Activated CD4-positive, alpha-beta T cell treated with anti-CD3 and anti-CD28 coated beads, Interleukin-2, amount 10 ng/mL, durations not matched to agents 7 days and 5 days (primary cell): ENCODE measurements at places on chromosomes 12 and 14.

- no peak for DNase-seq
Measured at GRCh38 chr14:82854131-82854530, 1320.5 kb upstream of the SEL1L start.

DNA sequence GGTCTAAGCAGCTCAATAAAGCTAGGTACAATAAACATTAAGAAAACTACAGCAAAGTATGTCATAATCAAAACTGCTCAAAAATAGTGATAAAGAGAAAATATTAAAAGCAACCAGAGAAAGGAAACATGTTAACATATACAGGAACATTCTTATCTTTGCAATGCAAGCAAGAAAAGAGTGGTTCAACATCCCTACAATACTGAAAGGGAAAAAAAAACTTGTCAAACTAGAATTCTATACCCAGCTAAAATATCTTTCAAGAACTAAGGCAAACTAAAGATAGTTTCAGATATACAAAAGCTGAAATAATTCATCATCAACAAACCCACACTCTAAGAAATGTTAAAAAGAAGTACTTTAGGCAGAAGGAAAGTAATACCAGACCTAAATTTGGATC, 134.2 kb downstream of the DPF3 start:
- no peak for DNase-seq

DNA sequence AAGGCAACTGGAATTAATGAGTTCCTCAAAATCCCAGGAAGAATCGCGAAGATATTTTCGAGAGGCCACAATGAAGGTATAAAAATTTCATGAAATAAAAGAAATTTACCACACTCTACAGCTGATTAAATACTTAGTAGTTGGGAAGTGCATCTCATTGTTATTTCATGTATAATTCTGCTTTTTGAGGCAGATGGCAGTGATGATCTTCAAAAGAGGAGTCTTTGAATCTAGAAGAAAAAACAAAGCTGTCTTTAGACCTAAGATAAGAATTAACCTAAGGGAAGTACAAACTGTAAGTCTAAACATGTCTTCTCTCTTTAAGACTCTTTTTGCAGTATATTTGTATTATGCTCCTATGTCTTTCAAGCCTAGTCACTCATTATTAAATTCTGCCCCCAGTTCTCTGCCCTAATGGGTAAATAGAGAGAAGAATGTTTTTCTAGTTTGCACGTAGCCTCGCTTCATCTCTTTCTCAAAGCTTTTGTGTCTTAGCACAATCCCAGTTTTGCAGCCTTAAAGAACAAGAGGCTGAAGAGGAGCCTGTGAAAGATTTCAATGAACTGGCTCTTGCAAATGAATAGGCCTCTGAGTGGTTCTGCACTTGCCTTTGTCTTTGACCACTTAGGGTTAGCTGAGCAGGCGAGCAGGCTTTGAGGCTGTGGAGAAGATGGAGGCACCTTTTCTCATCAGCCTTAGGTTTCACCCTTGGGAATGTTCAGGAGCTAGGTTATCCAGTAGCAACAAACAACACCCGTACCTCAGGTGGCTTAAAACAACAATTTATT, 32.7 kb downstream of the CFAP54 start:
- no peak for DNase-seq

- DNase-seq, result no peak
Measured at GRCh38 chr12:10175846-10176636, 2.8 kb upstream of the TMEM52B start.

GRCh38 chr14:101476258-101476915, 84.9 kb upstream of the DIO3 start:
- DNase-seq, result no peak

- DNase-seq, result no peak
Measured at GRCh38 chr14:50388256-50388931, 8.3 kb downstream of the CDKL1 start.

GRCh38 chr14:68113343-68113930, 293.9 kb downstream of the RAD51B start:
- no peak for DNase-seq

- no peak for DNase-seq
Measured at GRCh38 chr12:2456813-2457186, 338.0 kb upstream of the FKBP4 start.

DNA sequence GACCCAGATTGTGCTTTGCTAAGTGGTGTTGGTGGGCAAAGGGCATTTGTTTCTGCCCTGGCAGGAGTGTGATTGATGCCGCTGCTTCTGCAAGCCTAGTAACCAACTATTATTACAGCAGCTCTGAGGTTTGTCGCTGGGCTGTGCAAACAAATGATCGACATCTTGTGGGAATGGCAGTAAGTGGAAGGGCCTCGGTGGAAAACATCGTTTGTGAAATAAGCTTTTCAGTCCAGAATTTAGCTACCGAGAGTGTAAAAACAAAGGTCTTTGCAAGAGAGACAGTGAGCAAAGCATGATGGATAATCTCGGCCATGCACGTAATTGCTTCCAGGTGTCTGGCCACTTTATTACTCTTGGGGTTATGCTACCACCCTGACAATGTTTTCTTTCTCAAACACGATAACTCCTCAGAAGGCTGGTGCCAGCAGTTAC, 397.7 kb upstream of the PRICKLE1 start:
- no peak for DNase-seq

DNA sequence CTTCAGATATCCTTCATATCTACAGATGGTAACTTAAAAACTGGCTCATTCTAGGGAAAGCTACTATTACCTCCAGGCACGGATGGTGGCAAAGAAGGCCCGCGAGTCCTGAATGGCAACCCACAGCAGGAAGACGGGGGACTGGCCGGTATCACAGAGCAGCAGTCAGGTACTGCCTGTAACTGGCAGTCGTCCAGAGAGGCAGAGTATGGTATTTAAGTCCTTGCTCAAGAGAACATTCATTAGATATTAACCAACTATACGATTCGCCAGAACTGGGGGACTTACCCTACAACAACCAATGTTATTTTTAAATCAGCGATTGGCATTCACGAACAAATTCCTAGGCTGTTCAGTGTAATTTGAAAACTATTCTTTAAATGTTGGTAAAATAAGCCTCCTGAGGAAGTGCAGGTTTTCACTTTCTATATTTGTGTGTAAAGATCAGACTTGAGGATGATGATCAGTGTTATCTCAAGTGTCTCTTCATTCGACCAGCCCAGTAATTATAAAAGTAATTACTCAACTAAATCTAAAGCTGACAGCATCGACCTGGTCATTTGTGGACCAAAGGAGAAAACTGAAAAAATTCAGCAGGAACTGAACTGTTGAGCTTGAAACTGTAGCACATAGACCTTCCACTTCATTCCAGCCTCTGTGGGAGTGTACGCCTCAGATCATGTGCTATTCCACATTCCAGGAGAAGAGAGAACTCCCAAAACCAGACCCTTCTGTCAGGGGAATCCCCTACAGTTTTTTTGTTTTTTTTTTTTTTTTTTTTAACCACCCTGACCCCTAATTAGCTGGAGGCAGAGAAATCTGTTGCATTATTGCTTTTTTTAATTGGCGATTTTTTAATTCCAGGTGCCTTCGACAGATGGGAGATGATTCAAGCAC, 75.6 kb downstream of the ESR2 start:
- DNase-seq, result no peak

- no peak for DNase-seq
Measured at GRCh38 chr12:15731940-15732339, 57.2 kb downstream of the EPS8 start.

- no peak for DNase-seq
Measured at GRCh38 chr12:52185400-52185967, 6.3 kb downstream of the KRT80 start.

DNA sequence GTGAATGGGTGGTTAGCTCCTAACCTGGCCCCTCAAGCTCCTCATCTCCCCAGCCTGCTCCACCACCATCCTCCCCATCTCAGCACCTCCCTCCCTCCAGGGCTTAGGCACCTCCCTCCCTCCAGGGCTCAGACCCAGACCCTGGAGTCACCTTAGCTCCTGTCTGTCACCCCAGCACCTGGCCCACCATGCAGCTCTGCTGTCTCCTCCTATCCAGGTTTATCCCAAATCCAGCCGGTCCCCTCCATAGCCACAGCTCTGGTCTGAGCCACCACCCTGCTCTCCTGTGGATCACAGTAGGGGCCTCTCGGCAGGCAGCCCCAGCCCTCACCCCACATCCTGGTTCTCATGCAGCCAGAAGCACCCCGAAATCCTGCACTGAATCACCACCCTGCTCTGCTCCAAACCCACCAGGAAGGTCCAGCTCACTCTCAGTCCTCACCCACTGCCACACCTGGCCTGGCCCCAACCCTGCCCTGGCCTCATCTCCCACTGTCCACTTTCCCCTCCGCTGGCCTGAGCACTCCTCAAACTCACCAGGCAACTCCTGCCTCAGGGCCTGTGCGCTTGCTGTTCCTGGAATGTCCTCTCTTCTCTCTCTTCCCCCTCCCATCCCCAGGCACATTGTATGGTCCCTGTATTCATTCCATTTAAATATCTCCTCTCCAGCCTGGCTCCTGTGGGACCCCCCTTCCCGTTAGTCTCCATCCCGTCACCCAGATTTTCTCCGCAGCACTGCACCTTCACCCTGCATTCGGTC, 62.6 kb downstream of the DIO3 start:
- DNase-seq, result no peak

- DNase-seq, result no peak
Measured at GRCh38 chr14:100102156-100102785, 37.0 kb downstream of the EVL start.

DNA sequence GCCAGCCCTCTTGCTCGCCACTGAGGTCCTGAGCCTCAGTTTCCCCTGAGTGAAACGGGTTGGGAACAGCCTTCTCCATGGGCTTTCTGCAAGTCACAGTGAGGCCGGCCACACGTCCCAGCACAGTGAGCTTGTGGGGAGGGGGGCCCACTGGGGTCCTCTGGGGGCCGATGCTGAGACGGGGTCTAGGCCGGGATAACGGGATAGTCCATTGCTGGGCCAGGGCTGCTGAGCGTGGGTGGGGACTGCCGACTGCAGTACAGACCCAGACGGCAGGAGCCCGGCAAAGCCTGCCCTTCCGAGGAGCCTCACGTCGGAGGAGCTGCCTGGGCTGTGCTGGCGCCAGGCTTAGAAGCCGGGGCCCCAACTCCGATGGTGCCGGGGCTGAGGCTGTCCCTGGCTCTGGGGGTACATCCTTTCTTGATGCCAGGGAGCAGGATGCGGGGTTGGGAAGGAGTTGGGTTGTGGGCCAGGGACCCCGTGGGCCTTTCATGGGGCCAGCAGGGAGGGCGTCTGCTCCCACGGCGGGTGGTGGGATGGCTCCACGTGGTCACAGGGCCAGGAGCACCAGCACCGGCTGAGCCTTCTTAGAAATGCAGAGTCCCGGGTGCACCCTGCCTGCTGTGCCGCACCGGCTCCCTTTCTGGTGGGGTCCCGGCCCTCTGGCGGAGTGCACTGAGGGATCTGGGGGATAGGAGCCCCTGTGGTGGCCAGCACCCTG, 24.2 kb downstream of the NOC4L start:
- no peak for DNase-seq

DNA sequence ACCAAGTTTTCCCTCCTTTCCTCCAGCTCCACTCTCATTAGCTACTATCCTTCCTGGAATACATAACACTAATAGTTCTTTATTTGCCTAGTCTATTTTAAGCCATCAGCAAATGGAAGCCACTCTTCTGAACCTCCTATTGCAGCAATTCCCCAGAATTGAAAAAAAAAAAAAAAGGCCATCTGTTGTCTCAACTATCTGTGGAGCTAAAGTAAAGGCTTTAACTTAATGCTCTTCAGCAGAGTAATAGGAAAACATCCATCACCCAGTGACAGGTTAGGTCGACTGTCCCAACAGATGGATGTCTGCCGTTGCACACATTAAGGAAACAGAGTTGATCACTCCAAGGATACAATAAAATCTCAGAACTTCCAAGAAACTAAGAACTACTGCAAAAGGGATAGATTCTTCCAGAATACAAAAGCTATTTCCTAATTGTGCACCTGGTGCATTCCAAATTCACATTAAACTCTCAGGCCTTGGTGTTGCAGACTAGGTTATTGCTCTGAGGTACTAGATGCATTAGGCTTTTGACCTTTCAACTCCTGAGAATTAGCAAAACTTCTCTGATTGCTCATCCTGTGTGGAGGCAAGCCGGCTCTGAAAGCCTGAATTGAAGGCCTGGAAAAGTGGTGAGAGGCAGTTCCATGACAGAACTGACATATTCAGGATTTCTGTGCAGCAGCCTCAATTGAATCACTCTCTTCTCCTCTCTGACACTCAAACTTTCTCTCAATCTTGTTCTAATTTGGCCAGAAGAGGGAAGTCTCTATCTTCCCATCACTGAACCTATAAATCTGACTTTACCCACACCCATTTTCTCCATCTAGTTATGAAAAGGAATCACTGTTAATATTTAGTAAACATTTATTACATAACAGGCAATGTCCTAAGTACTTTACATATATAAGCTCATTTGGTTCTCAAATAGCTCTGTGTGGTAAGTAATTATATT, 238.4 kb upstream of the HMGA2 start:
- no peak for DNase-seq

DNA sequence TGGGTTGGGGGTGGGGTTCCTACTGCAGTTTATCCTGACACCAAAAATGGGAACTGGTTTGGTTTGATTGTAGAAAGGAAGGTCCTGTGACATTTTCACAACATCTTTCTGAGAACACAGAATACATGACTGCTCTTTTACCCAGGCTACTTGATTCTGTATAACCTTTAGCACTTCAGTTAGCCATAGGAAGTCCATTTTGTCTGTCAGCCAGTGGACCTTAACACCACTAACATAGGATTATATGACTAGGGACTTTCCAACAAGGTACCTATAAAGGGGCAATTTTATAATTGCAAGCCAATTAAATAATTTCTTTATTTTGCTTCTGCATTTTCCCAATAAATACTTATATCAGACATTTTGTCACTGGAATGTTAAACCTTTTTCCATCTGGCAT, 489.2 kb upstream of the MIS18BP1 start:
- no peak for DNase-seq

DNA sequence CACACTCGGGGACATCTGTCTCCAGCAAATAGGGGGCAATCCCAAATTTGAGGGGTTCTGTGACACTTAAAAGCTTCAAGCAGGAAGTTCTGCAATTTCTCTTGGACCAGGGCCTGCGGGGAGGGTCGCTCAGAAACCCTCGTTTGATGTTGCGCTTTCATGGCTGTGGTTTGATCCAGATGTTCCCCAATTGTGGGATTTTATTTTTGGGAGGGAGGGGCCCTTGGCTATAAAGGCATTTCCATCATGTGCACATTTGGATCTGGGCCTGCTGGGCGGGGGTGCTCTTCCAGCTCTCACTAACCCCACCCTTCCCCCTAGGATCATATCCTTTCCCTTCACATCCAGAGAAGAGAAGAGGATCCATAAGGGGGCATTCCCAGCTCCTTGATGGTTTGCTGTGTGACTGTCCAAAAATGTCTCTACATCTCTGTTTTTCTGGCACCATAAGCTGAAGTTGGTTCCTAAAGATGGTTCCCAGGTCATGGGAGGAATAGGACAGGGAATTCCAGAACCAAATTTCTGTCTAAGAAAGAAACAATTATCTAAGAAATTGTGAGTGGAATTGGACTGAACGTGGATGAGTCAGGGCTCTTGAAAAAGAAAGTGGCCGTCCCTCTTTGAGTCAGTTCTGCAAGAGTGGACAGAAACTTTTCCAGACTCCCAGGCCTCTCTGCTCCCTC, 47.2 kb downstream of the SMUG1 start:
- no peak for DNase-seq
